ENCODE measurements at places on chromosomes 4 and X. TPM values are rescaled to one million over a fixed set of nuclear protein-coding genes. Genes with fewer than 3 reads are reported as not detected.

Gene IL9R
- total RNA-seq: 0.19 TPM

Gene ANOS1
- total RNA-seq: not detected

Gene F11
- total RNA-seq: not detected

Gene OPRPN
- total RNA-seq: not detected

Gene MAOB
- total RNA-seq: 0.25 TPM

Gene C4orf50
- total RNA-seq: not detected

Gene RBMX2
- total RNA-seq: 27.6 TPM

Gene UGT2B15
- 0.09 TPM for total RNA-seq

Gene CCNI
- 54.6 TPM for total RNA-seq

Gene MAGEB16
- total RNA-seq: not detected

Gene PABPC1L2A
- not detected for total RNA-seq

Gene EVC
- total RNA-seq: 11.3 TPM

Gene LCORL
- total RNA-seq: 4.0 TPM

Gene MAGEA8
- total RNA-seq: not detected

Gene TNIP3
- total RNA-seq: 0.42 TPM

Gene LAGE3
- total RNA-seq: 68.2 TPM

Gene CENPI
- 12.8 TPM for total RNA-seq

Gene SSX4B
- not detected for total RNA-seq

Gene RASL11B
- total RNA-seq: not detected

Gene LUZP4
- not detected for total RNA-seq

Gene RNF128
- not detected for total RNA-seq

Gene HSD17B13
- 0.07 TPM for total RNA-seq

Gene MMRN1
- not detected for total RNA-seq

Gene STARD8
- total RNA-seq: 1.8 TPM

Gene SEC31A
- 85.8 TPM for total RNA-seq

Gene TRIM75
- total RNA-seq: not detected

Gene OTUD4
- 15.9 TPM for total RNA-seq

Gene ARX
- total RNA-seq: 0.39 TPM

Gene TLR3
- 0.40 TPM for total RNA-seq

Gene SMARCA1
- total RNA-seq: 32.0 TPM

Gene NPY1R
- not detected for total RNA-seq

Gene L1CAM
- 20.3 TPM for total RNA-seq

Gene CHRNA9
- 1.6 TPM for total RNA-seq

Gene DCAF8L1
- total RNA-seq: not detected

Gene XKRX
- total RNA-seq: 0.66 TPM

Gene USP17L27
- total RNA-seq: not detected

Gene HCFC1
- 37.7 TPM for total RNA-seq

All from A549 treated with GW870086 at 1 μM for 4 hours (cell line).